Natural killer cell treated with Interleukin-12 subunit alpha and Interleukin-12 subunit beta and Interleukin-15 and Interleukin-18, amount 100 ng/mL, for 72 hours (primary cell): ENCODE measurements at places on chromosomes 2 and 18.

DNA sequence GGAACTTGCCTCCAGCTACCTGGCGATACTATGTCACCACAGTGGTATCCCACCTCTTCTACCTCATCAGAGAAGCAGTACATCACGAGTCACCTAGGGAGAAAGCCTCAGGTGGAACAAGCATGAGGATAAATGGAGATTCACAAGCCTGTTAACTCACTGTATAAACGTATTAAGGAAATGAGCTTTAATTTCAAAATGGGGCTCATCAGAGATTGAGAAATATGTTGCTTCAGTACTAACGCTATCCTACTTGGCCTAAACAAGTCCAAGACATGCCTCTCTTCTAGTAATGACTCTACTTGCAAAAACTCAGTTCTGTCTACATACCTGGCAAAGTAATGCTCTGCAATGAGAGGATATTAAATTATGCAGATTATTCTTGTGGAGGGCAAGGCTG, 4.3 kb downstream of the SLC39A6 start:
- DNase-seq, result no peak
- H3K4me3 ChIP-seq, result no peak overlapping the region
- no peaks in the 10 kb centered on the region for H3K27me3 ChIP-seq
- H3K36me3 ChIP-seq, result no peaks in the 10 kb centered on the region
- H3K27ac ChIP-seq, result no peak overlapping the region

DNA sequence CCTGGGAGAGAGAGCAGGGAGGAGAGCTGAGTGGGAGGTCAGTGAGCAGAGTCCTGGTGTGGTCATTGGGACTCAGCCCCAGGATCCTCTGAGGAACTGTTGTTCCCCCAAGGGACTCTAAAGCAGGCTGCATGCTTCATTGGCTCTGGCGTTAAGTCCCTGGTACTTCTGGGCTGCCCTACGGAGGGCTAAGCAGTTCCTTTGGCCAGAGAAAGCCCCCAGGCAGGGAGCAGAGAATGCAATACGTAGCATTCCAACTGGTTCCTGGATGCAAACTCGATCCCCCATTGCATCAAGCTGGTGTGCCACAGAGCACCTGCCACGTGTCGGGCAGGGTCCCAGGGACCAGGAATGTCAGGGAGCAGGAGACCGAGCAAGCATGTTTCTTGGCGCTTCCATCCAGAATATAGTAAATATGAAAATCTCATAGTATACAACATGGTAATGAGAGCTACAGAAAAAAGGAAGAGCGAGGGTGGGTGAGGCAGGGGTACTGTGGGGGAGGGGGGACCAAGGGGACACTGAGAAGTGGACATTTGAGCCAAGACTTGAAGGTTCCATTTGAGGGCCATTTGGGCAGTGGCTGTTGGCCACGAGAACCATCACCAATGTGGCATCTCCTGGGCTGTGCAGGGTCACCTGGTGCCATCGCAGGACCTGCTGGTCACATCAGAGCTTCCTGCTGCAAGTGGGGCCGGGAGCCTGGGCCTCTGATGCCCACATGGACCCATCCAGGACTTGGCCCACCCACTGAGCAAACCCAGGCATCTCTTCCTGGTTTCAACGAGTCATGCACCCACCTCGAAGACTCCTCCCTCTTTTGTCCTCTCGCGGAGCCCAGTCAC, 160.4 kb downstream of the ASB1 start:
- H3K27ac ChIP-seq, result no peak overlapping the region
- H3K27me3 ChIP-seq, result no peaks in the 10 kb centered on the region
- H3K4me3 ChIP-seq, result no peak overlapping the region
- no peaks in the 10 kb centered on the region for H3K4me1 ChIP-seq

DNA sequence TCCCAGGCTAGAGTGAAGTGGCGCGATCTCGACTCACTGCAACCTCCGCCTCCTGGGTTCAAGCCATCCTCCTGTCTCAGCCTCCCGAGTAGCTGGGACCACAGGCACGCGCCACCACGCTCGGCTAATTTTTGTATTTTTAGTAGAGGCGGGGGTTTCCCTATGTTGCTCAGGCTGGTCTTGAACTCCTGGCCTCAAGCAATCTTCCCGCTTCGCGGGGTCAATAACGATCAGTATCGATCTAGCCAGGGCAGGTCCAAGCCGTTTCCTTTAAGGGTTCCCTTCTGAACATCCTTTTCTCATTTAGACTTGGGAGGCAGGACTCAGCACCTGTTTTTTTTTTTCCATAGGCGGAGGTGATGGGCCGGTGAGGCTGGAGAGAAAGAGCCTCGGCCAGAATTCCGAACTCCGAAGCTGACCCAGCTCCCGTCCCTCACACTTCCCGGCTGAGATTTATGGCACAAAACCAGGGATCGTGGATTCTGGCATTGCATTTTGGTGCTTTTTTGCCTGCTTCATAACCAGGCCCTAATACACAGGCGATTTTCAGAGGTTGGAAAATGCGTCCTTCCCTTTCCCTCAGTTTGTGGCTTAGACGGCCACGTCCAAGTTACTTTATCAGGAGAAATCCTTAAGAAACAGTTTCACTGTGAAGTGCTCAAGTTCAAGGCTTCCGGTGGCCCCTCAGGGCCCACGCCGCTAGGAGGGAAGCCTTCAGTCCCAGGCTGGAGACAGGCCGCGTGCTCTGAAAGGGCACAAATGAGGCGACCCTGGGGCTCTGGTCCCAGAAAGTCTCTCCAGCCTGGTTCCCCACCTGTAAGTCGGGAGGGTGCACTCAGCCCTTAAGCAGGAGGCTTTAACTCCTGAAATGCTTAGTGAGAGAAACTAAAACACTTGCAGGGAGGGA, 998 bp upstream of the SLC66A3 start:
- DNase-seq, result no peak
- H3K4me3 ChIP-seq, result peak overlapping the region; percentile 73
- H3K27ac ChIP-seq, result peak overlapping the region; percentile 87
- peaks cover 7% of the 10 kb centered on the region for H3K4me1 ChIP-seq
- no peaks in the 10 kb centered on the region for H3K27me3 ChIP-seq

DNA sequence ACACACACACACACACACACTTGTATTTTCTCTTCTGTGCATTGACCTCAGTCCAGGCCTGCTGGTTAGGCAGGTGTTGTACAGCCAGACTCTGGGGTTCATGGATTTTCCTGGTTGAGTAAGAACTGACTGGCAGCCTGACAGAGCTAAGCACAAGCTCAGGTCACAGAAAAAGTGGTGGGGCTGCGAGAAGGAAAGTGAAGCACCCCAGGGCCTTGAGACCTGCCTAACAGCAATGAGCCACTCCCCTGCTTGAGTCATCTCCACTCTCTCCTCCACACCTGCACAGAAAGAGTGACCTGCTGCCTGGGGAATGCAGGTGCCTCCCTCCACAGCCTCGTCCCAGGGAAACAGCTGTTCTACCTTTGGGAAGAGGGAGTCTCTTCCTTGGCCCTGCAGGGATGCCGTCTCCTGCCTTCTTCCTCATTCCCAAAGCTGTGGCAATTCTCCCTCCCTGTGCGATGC, 91.4 kb upstream of the LGALSL start:
- H3K27me3 ChIP-seq, result peaks cover 14% of the 10 kb centered on the region
- H3K4me3 ChIP-seq, result no peak overlapping the region
- DNase-seq, result no peak
- H3K4me1 ChIP-seq, result no peaks in the 10 kb centered on the region
- H3K27ac ChIP-seq, result no peak overlapping the region

DNA sequence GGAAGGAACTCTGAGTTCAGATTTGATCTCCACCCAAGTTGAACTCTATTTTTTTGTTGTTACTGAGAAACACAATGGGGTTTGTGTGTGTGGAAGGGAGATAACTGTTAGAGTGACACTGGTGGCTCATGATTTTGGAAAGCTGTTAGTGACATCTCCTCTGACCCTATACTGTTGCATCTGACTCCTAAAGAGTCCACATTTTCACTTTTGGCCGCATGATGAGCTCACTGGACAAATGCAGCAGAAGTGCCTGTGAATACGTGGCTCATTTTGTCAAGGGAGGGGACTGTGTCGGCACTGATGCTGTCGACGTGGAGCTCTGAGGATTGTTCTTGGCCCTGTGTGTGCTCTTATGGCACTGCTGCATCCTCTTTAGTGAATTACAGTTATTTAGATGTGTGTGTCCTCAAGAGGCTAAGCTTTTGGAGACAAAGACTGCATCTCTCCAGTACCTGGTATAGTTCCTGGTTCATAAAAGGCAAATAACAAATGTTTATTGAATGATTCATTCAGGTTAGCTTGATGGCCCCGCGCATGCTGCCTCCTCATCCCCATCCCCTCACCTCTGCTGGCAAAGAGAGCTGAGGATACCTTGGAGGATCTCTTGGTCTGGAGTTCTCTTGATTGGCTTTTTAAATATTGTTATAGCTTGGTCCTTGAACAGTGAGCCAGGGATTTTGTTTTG, 135.4 kb downstream of the PHLPP1 start:
- no peak overlapping the region for H3K27ac ChIP-seq
- peaks cover 19% of the 10 kb centered on the region for H3K4me1 ChIP-seq

- no peak overlapping the region for H3K27ac ChIP-seq
- no peak for DNase-seq
- H3K4me1 ChIP-seq, result no peaks in the 10 kb centered on the region
- H3K27me3 ChIP-seq, result peaks cover 3% of the 10 kb centered on the region
- H3K4me3 ChIP-seq, result no peak overlapping the region
Observed at GRCh38 chr2:41568648-41569047, 479.2 kb upstream of the PKDCC start.

DNA sequence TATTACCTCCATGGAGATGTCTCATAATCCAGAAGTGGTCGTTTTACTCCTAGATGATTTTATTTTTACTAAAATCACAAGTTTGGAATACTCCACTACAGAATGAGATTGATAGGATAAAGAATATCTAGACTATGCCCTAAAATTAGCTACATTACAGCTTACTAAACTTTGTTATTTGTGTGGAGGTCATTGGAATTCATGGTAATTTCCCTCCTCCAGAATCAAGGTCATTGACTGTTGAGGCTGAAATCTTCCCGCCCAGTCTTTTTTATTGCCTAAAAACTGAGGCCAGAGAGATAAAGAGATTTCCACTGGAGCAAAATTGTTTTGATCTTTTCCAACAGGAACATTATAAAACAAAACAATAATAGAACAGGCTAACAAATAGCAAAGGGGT, 35.0 kb downstream of the ITGB6 start:
- H3K36me3 ChIP-seq, result no peaks in the 10 kb centered on the region
- no peak overlapping the region for H3K4me3 ChIP-seq
- no peak for DNase-seq

GRCh38 chr18:63145166-63145850, 174.3 kb downstream of the BCL2 start:
- H3K4me1 ChIP-seq, result peaks cover 40% of the 10 kb centered on the region
- H3K36me3 ChIP-seq, result peaks cover 15% of the 10 kb centered on the region
- H3K27me3 ChIP-seq, result no peaks in the 10 kb centered on the region
- DNase-seq, result no peak
- peak overlapping the region; percentile 76 for H3K27ac ChIP-seq

DNA sequence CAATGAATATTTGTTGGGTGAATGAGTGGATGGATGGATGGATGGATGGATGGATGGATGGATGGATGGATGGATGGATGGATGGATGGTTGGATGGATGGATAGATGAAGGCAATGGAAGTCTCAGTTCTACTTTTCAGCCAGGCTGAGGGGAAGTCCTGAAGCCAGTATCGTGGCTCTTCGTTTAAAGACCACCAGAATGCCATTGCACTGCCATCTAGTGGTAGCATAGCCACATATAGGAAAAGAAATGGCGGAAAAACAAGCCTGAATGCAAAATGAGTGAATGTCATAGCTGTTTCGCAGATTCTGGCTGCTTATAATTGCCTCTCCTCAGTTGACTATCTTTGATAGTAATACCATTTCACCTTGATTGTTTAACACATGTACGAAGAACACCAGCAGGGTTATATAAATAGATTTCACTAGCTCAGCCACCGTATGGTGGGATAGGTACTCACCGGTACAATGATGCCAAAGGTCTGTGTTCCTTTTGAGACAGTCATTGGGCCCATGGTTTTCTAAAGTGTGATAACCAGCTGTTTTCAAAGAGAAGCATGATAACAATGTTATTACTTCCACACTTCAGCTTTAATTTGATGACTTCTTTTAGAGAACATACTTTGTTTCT, 62.3 kb upstream of the GREB1L start:
- no peak overlapping the region for H3K27ac ChIP-seq
- H3K27me3 ChIP-seq, result peaks cover 5% of the 10 kb centered on the region
- H3K36me3 ChIP-seq, result no peaks in the 10 kb centered on the region
- H3K4me3 ChIP-seq, result no peak overlapping the region

DNA sequence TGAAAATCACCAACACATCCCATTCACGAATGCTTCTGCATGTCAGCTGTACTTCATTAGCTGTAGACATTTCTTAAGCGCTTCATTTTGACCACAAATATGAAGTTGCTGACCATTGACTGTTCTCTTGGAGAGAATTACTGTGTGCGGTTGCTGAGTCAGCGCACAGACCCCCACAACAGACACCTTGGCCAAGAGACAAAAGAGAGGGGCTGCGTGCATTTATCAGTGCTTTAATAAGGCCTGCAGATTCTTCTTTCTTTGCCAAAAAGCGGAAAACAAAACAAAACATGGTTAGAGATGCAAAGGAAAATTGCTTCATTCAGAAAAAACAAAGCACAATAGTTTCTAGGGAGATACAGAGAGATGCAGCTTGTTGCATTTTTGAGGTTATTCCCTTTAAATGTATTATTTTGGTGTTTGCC, 174.7 kb downstream of the ACKR3 start:
- H3K4me1 ChIP-seq, result no peaks in the 10 kb centered on the region
- H3K36me3 ChIP-seq, result no peaks in the 10 kb centered on the region
- no peak overlapping the region for H3K4me3 ChIP-seq

DNA sequence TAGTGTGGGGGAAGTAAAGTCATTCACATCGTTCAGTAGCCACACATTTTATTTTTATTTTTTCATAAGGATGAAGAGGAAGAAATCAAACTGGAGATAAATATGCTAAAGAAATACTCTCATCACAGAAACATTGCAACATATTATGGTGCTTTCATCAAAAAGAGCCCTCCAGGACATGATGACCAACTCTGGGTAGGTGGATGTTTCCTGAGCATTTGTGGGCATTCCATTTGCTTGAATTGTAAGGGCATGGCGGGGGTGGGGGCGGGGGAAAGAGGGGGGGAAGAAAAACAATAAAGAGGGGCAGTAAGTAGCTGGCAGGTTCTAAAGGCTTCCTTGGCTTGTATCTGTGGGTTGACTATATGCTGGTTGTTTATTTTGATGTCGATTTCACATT, 126.4 kb downstream of the MAP4K4 start:
- DNase-seq, result no peak
- H3K4me3 ChIP-seq, result no peak overlapping the region
- H3K27me3 ChIP-seq, result no peaks in the 10 kb centered on the region

DNA sequence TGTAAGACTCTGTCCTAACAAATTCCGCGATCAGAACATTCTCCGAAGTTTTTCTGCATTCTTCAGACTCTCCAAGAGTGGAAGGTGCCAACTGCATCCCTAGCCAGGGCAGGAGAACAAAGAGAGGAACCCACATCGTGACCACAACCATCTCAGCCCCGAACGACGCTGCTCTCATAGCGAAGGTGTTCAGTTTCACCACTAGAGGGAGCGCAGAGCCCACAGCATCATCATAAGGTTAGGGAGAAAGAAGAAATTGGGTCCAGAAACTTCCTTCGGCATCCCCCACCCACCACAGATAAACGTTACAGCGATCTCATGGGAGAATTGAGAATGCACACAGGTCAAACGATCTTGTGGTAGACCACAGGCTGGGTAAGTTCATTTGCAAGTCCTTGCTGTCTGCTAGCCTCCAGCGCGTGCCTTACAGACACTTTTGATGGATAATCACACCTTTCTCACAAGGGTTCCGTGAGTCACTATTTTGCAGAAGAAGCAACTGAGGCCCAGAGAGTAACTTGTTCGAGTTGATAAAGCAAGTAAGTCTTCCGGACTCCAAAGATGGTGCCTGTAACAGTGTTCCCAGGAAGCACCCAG, 53.7 kb upstream of the ARL4C start:
- H3K4me3 ChIP-seq, result no peak overlapping the region
- no peaks in the 10 kb centered on the region for H3K36me3 ChIP-seq
- peaks cover 13% of the 10 kb centered on the region for H3K27me3 ChIP-seq
- DNase-seq, result no peak
- H3K27ac ChIP-seq, result peak overlapping the region; percentile 12
